EL (cell line): ENCODE measurements at places on chromosomes 4 and X.
A peak's percentile ranks its signal among the peaks of the same experiment; 100 is the strongest.

DNA sequence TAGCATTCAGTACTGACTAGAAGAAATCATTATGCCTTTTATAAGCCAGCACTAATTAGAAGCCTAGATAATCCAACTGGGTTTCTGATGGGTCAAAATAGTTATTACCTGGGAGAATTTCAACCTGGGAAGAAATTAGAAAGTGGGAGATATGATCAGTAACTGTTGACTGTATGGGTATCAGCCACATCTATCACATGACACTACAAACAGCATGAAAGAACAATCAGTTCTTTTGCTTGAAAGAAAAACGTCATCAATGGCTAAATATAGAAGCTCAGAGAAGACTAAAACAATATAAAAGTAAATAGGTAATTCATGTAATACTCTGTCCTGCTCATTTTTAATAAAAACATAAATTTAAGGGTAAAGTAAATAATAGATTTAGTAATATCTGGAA is 145.1 kb downstream of the CAMK2D start:
- DNase-seq, result no peak

GRCh38 chrX:2401590-2402360 is 99.0 kb downstream of the DHRSX start:
- DNase-seq, result no peak

- DNase-seq, result no peak
Observed at GRCh38 chr4:476501-476900, 22.5 kb downstream of the ZNF721 start.

DNA sequence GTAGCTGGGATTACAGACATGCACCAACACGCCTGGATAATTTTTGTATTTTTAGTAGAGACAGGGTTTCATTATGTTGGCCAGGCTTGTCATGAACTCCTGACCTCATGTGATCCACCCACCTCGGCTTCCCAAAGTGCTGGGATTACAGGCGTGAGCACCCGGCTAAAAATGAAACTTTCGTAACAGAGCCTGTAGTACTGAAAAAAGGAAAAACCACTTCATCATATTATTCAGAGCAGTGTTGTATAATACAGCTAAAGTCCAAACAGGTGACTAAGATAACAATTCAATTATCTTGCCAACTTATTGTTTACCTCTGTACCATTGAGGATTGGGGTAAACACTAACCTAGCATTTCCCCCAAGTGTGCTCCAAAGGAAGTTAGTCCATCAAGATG is 43.9 kb upstream of the HPRT1 start:
- DNase-seq, result no peak

DNA sequence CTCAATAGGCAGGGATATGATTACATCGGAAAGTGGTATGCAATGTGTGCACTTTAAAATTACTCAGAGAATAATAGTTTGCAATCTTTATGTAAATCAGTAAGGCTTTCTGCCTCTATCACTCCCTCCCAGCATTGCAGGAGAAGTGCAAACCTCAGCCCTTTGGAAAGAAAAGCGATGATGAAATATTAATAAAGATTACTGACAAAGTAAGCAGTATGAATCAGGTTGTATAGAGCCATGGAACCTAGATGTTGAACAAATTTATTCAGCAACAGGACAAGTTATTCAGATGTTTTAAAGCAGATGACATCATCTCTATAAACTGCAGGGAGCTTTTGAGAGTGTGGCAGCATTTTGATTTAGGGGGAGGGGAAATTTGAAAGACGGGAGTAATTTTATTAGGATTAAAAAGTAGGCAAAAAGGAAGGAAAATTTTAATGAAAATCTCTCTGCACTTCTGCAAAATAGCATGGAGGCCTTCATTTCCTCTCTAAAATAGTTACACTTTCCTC is 631.7 kb upstream of the GRIA3 start:
- peak; percentile 8 for DNase-seq

DNA sequence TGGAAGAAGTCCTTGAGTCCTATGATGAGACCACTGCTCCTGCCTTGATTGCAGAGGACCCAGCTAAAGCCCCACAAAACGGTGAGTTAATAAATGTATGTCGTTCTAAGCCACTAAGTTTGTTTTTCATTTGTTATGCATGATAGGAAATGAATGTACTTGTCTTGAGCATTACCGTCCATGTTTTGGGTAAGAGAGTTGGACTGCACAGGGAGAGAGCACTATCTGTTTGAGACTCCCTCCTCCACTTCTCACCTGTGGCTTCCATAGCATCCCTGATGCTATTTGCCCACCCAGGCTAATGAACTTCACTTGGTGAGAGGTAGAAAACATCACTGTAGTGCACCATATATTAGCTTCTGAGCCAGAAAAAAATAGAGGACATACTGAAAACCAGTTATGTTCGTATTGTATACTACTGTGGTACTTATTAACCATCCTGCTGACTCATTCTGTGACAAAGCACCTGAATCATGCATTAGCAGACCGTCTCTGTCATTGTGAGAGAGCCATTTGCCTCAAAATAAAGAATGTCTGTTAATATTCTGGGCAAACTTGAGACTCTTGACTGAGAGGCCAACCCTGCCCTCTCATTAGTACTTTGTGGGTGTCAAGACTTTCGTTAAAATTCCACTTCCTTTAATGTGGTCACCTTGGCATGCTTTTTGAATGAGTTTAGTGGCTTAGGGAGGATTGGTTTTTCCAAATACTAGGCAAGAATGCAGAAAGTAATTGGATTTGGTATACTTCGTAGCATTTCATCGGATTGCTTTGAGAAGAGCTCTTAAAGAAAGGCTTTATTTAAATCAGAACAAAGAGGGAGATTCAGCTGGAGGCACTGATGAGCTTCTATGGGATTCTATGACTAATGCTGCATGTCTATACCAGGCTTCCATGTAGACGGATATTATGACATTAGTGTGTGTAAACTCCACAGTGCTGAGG is 99.3 kb upstream of the GRPR start:
- DNase-seq, result peak; percentile 43

- no peak for DNase-seq
Observed at GRCh38 chr4:164261831-164262230, 492.1 kb upstream of the SMIM31 start.
